Foreskin melanocyte (primary cell): ENCODE measurements at places on chromosomes 12 and 14.

GRCh38 chr12:57829025-57829777 lies 10.7 kb upstream of the AVIL start:
- DNase-seq: no peak

DNA sequence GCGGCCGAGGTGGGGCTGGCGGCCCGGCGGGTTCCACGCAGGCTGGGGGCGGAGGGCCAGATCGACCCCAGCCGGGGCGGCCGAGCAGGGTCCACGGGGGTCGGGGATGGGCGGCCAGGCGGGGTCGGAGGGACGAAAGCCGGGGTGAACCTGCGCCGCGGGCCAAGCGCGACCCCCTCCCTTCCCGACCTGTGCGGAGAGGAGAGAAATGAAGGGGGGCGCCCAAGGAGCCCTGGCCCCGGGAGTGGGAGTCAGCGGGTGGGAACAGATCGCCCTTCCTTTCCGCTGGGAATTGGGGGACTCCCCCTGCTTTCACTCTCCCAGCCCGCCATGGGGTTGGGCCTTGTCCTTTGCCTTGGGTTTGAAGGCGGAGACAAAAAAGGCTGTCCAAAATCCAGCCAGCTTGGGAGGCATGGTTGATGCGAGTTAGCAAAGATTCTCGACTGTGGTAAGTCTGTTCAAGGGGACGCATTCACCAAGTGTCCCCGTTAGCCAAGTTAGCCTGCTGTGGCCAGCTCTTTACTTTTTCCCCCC lies 559 bp upstream of the CKAP4 start:
- no peak for DNase-seq

- DNase-seq: no peak
Observed at GRCh38 chr12:72543777-72544467, 271.8 kb downstream of the TRHDE start.

- DNase-seq: no peak
Observed at GRCh38 chr14:79465651-79466050, 745.7 kb downstream of the DIO2 start.

DNA sequence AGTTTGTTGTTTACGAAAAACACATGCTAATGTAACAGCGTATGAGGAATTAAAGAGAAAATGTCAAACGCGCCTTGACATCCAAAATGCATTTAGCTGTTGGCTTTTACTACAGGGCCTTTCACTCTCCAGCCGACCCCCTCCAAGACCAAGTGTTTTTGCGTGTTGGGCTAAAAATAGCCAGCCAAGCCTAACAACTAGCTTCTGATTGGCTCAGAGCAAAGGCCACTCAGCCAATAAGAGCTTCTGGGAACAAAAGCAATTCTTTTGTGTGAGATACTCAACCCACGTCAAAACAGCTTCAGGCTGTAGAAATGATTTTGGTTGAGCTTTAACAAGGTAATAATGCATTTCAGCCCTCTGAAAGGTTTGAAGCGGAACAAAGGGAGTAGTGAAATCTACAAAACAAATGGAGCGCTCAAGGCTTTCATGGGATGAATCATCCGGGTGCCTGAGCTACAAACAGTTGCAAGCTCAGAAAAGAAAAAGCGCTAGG lies 198.7 kb upstream of the DCN start:
- DNase-seq: peak; percentile 73

- DNase-seq: no peak
Observed at GRCh38 chr12:106287364-106287763, 15.2 kb upstream of the TCP11L2 start.

DNA sequence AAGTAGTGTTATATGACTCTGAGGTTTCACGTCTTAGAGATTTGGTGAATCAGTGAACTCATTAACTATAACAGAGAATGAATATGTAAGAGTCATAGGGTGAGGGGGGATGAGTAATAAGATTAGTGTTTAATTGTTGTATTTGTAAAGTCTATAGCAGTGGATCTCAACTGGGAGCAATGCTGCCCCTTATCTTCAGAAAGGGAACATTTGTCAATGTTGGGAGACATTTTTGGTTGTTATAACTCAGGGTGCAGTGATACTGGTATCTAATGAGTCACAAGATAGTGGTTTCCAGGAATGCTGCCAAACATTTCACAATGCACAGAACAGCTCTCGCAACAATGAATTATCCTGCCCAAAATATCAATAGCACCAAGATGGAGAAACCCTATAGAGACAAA lies 1193.7 kb downstream of the GALC start:
- DNase-seq: peak; percentile 9

- no peak for DNase-seq
Observed at GRCh38 chr14:105857826-105858675, 331.7 kb downstream of the TMEM121 start.

DNA sequence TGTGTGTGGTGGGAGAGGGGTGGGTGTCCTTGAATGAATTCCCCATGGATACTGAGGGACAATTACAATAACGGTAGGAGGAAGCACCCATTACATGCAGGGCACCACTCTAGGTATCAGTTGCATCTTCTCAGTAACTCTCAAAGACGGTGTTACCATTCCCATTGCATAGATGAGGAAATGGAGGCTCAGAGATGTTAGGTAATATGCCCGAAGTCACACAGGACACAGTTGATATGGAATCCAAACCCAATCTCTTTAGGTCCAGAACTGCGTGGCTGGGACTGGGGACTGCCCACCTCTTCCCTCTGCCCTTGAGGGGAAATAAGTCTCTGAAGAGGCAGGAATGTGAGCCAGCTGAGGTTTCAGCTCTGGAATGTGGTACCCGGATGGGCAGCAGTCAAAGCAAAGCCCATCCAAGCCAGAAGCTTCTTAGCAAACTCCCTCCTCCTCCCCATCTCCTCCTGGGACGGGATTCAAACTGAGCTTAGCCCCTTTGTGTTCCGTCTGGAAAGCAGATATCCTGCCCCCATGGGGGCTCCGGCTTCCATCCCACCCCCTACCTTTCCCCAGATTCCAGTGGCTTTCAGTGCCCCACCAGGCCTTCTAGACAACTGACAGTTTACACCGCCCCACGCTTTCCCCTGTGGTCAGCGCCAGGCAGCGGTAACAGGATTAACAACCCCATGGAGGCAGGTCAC lies 187.5 kb downstream of the RBM19 start:
- no peak for DNase-seq

DNA sequence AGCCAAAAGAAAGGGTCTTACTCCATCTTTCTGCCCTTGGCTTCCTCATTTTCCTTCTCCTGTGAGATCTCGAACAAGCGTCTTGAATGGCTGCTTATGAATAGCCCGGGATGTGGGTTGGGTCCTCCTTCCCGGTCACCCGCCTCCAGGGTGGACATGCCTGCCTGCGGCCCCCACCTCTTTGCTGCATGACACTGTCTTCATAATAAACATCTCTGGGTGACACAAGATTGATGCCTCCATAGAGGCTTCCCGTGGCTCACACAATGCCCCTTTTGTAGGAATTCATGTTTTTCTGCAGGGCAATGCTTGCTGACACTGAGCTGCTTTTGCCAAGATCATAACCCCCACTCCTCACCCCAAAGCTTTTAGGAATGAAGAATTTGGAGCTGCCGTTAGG lies 125.9 kb downstream of the ZNF664 start:
- DNase-seq: peak; percentile 87

DNA sequence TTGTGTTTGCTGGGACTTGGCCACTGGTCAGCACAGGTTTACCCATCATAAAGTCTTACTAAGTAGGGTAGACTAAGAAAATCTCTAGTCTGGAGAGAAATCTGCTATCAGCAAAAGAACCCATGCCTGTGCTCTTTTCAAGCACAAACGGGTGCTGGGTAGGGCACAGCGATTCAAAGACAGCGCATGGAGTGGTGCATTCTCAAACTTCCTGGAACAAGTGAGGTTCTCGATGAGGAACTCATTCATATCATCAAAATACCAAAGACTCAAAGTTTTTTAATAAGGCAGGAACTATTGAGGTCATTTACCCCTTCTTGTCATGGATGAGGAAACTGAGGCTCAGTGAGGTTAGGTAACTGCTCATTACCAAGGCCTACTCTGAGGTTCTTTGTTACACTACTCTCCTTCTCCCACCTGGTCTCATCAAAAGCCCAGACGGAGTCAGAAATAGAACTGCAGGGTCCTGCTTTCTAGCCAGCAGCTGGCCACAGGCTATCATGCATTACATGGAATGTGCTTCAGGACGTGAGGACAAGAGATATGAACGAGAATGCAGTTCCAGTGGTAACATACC lies 390.3 kb downstream of the ZFP36L1 start:
- no peak for DNase-seq

- no peak for DNase-seq
Observed at GRCh38 chr14:35078082-35078481, 32.0 kb downstream of the FAM177A1 start.

DNA sequence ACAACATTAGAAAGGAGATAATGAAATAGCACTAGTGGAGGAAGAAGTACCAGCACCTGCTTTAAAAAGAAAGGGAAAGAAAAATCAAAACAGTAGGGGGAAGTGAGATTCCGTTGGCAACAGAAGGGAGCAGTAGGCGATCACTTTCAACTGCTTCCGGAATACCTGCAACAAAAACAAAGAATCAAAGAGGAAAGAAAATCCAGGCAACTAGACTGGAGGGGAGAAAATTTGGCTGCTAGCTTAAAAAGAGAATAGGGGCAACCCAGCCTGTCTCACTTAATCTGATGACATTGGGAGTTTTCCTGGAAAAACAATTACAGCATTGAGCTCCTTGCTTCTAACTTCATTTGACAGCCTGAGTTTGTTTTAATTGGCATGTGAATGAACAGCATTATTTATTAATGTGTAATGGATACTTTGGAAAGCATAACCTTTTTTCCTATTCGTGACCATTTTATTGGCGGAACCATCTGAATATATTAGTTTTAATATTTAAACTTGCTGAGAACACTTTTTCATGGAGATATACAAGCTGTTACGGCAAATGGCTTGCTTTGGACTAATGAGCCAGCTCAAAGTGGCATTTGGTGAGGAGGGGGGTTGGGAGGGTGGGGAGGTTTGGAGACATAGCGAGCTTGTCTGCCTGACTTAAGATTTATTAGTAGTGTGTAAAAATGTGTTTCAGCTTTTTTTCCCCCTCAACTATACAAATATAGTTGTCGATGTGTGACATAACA lies 2.5 kb upstream of the DACT1 start:
- DNase-seq: no peak
